ENCODE measurements at places on chromosomes 5 and 9.

DNA sequence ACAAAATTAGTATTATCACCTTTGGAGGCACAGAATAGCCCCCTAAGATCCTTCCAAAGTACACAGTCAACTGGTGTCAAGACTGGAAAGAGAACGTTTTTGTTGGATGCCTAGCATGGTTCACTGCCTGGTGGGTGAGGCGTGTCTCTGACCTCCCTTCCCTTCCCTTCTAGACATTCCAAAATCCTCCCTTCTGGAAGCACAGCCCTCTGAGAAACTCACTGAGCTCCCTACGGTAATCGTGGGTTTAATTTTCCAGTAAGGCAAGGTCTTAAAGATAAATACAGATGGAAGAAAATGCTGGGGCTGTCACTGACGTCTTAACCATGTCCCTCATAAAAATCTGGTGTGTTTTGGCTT, 138.8 kb downstream of the LIFR start:
- DNase-seq, result no peak

DNA sequence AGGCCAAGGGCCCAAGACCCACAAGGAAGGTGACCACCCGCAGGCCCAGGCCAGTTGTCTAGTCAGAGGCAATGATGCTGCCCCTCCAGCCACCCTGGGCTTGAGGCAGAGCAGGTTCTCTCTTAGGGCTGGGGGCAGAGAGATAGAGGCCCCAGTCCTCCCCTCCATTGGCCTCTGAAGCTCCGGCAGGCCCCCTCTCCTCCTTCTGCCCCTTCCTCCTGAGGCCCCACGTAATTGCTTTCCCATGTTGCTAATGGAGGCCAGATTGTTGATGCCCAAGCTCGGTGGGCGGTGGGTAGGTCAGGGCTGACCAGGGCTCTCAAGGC, 26.6 kb upstream of the ENHO start:
- no peak for DNase-seq

DNA sequence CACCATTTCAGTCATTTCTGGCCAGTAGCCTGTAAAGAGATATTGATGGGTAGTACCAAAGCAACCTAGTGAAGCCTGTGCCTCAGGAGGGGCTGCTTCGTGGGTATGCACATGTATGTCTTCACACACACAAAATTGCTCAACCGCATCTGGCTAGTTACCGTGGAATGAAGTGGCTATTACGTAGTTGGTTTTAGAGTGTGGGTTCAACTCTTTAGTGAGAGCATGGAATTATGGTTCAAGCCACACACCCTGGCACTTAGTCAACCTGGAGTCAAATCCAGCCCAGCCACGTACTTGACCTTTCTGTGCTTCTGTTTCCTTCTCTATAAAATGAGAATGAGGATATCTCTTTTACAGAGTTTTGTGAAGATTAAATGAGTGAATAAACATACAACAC, 174.9 kb downstream of the TTC39B start:
- no peak for DNase-seq

DNA sequence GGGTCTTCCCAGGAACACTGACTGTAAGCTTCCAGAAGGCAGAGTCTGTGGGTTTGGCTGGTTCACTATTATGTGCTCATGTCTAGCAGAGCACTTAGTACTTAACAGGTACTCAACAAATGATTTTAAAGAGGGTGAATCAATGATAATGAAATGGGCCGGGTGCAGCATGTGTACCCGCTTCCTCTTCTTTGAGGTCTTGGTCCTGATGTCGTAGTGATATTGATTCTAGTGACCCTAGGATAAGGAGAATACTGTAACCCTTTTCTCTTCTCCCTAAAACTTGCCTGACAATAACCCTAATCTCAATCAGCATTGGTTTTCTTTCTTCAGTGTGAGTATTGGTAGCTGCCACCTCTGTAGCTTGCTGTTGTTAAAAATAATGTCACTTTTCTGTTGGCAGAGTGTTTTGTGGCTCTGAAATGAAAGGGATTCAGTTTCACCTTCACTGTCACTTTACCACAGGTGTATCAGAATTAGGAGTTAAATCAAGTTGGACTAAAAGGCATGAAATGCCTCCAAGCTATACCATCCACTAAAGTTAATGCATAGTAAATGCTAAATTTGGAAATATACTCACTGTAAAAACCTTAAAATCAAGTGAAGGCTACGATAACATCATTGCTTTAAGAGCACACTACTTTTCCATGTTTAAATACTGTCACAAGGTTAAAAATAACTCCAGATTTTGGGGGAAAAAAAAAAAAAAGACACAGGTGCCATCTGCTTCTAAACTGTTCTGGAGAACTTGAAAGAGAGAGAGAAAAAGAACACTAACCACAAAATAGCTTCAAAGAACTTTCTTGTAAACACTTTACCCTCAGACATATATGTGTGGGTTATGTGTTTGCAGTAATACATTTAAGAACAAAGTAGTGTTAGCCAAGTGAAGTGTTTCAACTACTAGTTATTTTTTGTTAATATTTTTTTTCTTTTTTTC, 6.0 kb downstream of the CAMK4 start:
- DNase-seq, result peak; percentile 80

GRCh38 chr5:62934319-62934718, 355.7 kb downstream of the LRRC70 start:
- DNase-seq, result no peak

- DNase-seq, result no peak
Measured at GRCh38 chr9:88782931-88783710, 208.1 kb upstream of the S1PR3 start.

GRCh38 chr5:135053278-135053677, 19.2 kb upstream of the PITX1 start:
- DNase-seq, result no peak

GRCh38 chr5:41447650-41448510, 62.5 kb downstream of the PLCXD3 start:
- no peak for DNase-seq

DNA sequence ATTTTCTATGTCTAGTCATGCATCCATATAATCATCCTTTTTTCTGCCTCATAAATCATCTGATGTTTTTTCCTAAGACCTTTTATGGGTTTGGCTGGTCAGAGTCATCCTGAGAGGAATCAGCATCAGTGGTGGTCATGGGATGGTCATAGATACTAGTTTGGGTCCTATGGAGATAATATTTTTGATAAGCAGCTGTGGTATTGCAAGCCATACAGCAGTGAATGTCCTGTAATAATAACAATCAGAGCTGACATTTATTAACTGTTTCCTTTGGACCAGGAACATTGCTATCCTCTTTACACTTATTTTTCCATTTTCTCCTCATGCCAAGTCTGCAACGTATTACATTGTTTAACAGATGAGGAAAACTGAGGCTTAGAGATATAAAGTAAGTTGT, 83.1 kb downstream of the TEX10 start:
- DNase-seq, result no peak

DNA sequence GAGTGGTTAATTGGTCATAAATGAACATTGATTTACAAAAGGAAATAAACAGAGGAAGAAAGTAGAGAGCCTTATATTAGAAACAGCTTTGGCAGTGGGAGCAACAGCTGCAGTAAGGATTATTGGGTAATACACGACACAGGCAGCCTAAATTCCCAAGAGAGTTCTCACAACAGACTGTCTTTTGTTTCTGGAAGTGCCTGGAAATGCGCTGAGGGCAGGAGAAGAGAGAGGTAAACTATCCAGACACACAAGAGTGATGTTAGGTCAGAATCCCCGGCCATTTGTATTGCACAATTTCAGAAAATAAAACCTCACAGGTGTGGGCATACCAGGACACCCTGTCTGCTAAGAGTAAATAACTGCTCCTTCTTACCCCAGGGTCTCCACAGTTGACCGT, 450.4 kb upstream of the CTNND2 start:
- DNase-seq, result no peak

DNA sequence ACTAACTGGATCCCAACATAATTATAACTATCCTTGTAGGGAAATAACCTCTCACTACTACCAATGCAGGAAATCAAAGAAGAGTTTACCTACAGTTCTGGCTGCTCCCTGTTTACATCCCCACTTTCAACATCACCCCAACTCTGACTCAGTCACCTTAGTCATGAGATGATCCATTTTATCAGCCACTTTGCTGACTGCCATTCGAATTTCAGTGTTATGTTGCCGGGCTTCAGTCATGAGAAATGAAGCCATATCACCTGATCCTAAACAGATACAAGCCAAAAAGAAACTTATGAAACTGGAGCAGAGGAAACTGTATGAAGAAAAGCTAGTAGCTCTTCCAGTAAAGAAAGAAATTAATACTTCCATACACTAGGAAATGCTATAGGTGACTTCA, 33.7 kb downstream of the SLC31A2 start:
- no peak for DNase-seq

GRCh38 chr5:61186634-61187033, 24.4 kb upstream of the SMIM15 start:
- no peak for DNase-seq

DNA sequence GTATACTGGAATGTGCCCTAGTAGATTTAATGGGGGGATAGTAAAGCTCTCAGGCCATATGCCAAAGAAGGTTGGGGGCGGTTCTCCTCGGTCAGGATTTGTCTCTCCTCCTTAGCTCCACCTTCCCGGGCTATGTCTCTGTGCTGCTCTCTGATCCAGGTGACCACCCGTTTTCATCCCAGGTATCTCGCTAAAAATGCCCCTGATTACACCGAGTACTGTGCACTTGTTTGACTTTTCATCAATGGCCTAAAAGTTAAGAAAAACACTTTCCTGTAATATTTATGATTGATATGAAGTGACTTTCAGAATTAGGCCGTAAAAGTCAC, 724 bp downstream of the NDUFS6 start:
- DNase-seq, result no peak

DNA sequence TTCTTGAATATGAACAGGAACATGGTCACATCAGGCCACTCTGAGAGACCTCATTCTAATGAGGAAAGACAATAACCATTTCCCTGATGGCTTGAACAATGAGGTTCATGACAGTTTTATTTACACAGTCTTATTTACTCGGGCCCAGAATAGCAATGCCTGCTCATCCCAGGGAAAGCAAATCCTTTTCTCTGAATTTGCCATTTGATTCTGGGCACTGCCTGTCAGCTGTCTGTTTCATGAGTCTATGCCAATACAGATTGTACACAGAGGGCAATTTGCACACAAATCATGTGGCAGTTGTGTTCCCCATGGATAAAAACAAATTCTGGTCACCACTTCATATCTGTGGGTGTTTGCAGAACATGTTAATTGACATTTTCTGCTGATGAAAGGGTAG, 492.5 kb downstream of the ACTL7B start:
- no peak for DNase-seq

DNA sequence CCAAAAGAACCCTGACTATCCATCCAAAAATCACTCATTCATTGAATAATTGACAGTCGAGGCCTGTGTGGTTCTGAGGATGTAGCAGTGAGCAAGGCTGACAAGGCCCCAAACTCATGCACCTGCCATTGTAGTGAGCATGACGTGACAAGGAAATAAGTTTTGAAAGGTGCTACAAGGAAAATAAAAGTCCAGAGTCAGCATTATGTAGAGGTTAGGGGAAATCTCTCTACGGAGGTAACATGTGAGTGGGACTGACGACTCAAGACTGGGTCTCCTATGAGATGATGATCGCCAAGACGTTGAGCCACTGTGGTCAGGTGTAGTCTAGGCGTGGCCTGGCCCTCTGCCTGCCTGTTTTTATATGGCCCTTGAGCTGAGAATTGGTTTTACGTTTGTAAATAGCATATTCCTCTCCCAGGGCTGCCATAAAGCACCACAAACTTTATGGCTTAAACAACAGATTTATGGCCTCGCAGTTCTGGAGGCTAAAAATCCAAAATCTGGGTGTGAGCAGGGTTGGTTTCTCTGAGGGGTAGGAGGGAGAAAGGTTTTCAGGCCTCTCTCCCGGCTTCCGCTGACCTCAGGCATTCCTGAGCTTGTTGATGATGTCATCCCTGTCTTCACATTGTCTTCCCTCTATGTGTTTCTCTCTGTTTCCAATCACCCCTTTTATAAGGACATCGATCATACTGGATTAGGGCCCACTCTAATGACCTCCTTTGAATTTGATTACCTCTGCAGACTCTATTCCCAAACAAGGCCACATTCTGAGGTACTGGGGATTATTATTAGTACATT, 206.4 kb upstream of the EGFLAM start:
- DNase-seq, result no peak

DNA sequence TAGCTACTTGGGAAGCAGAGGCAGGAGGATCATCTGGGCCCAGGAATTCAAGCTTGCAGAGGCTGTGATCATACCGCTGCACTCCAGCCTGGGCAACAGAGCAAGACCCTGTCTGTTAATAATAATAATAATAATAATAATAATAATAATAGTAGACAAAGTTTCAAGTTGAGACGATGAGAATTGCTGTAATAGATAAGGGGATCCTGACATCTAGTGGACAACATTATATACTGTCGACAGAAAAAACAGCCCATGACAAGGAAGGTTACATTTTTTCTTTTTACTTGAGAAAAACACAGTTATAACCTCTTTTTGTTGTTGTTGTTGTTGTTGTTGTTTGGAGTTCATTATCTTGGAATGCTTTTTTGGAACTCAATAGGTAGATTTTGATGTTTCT, 35.3 kb downstream of the NDFIP1 start:
- peak; percentile 15 for DNase-seq

DNA sequence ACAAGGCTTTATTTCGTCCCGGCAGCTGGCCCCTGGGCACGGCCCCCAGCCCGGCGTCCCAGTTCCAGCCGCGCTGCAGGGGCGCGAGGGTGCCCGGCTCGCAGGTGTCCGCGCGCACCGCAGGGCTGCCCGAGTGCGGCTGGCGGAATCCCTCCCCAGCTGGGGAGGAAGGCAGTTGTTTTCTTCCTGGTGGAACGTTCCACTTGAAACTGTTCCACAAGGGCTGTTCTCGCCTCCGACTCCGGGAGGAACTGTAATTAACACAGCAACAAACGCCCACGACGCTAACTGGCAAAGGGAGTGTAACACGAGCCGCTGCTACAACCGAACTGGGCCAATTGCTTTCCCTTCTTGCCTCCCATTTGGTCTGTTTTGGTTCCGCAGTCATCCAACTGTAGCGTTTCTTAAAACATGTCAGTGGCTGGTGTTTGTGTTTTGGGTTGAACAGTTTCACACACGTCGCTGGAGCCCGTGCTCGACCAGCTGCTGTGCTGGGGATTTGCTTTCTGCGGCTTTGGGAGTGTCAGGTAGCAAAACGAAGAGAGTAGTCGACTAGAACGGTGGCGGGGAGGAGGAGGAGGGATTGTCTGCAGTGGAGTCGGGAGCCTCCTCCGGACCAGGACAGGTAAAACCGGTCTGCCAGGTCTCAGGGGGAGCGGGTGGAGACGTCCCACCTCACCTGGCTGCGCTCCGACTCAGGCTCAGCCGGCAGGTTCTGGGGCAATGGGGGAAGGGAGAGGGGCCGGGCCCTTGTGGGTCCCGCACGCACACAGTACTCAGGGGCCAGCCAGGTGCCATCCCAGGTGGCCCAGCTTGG, 131.6 kb upstream of the NIPBL start:
- peak; percentile 8 for DNase-seq

- DNase-seq, result no peak
Measured at GRCh38 chr9:120611690-120612068, 31.7 kb upstream of the CDK5RAP2 start.

DNA sequence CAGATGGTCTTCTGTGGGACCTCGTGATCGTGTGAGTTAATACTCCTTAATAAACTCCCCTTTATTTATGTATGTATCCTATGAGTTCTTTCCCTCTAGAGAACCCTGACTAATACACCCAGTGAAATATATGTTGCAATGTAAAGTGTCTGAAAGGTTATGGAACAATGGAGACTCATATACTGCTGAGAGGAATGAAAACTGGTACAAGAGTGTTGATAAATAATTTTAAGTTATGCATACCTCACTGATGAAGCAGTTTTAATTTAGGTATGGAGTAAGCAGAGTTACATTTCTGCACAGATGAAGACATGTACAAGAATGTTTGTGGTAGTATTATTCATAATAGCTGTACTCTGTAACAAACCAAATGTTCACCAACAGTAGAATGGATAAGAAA, 438.3 kb downstream of the TAF11L14 start:
- no peak for DNase-seq

All from central memory CD4-positive, alpha-beta T cell (primary cell).